Foreskin melanocyte (primary cell): ENCODE measurements at places on chromosomes 12 and 14.

- DNase-seq = no peak
These were observed 104.4 kb upstream of the ATF7IP start for GRCh38 chr12:14261096-14261495.

- peak; percentile 18 for DNase-seq
These were observed 101.0 kb downstream of the BEGAIN start for GRCh38 chr14:100486025-100486828.

DNA sequence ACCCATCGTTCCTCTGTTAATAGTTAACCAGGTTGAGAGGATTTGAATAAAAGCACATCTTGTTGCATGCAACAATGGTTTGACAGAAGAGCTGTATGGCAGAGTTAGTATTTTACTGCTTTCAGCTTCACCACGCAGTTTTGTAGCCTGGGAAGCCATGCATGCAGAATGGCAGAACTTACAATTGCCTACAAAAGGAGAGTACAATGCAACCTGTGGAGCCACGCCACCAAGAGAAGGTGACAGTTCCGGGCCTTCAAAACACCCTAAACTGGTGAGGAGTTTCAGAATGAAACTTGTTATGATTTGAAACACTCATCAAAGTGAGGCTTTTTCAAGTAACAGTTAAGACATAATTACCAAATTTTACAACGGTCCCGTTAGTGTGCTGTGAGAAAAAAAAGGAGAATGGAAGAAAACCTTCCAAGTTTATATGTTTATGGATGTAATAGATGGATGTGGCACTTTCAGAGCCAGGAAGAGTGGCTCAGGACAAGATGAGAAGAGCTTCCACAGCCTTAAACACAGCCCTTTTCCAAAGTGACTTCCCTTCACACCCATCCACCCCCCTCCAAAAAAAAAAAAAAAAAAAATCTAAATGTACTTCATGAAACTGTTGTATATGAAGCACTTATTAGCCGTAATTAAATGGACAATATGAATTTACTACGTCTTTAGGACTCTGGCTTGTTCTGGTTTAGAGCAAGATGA is 158.7 kb downstream of the EGLN3 start:
- DNase-seq = no peak

- DNase-seq = no peak
These were observed 4.1 kb downstream of the TUBA1B start for GRCh38 chr12:49126852-49127763.

- no peak for DNase-seq
These were observed 443.6 kb upstream of the SYT1 start for GRCh38 chr12:78420991-78421390.

GRCh38 chr14:49977126-49977841 is 84.4 kb downstream of the ARF6 start:
- no peak for DNase-seq

DNA sequence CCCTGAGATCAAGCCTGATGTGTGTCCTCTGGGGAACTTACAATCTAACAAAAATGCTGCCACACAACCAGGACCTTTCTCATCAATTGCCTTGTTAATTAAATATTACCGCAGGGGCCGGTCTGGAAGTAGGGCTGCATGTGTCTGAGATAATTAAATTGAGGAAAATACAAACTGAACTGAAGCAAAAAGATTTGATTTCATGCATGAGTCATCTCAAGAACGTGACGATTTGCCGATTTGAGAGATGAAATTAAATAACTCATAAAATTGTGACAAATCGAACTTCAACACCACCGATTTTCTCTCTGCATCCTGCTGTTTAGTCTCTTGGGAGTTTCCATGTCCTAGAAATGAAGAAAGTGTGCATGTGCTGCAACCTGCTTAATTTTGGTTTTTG is 94.6 kb upstream of the DAAM1 start:
- DNase-seq = no peak

DNA sequence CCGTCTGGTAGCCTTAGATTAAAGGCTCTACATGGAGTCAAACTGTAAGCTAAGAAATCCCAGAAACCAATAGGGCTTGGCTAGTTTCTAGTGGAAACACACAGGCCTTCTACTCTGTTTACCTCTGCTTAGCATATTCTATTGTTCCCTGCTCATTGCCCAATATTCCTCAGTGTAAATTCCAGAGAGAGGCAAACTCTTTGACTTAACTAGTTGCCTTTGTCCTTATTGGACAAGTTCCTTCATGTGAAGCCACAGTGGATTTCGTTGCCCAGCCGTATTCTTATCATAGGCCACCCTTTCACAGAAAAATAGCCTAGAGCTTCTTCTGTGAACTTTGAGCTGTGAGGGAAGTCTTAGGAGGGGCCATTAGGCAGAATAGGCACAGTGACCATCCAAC is 186.1 kb downstream of the PLCZ1 start:
- DNase-seq = no peak

DNA sequence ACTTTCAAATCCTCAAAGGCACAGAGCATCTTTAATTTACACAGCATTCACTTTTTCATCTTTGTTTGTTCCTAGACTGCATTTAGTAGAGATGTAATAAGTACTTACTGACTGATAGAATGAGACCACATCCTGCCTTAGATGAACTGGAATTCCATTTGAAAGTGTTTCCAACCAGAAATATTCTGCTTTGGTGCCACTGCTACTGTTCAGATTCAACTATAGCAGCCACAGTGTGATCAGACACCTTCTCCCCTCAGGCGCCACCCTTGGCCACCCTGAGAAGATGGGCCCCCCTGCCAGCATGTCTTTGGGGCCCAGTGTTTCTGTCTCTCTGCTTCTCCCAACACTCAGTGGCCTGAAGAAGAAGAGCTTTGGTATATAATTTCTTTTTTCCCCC is 449.1 kb downstream of the RAD51B start:
- DNase-seq = peak; percentile 24

- DNase-seq = no peak
These were observed 154.3 kb downstream of the CEP83 start for GRCh38 chr12:94305130-94305957.

- no peak for DNase-seq
These were observed 109.6 kb downstream of the DYRK2 start for GRCh38 chr12:67758119-67758518.

DNA sequence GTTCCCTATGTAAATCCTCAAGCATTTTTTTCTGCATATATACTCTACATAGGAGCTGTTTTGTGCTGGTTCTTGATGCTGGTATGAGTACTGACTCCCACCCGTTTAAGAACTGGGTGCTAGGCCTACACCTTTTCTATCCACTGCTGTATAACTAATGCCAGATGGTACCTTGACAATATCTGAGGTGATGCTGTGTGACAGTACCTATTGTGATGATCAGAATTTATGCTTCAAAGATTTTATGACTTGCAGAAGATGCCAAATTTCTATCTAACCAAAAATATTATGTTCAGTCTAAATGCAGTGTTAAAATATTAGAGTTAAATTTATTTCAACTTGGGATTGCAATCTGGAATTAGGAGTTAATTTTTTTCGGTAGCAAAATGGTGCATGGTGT is 272.3 kb upstream of the NOVA1 start:
- DNase-seq = no peak

- no peak for DNase-seq
These were observed 3.1 kb downstream of the GARIN2 start for GRCh38 chr14:67192366-67192765.

- no peak for DNase-seq
These were observed 15.0 kb upstream of the AMIGO2 start for GRCh38 chr12:47094804-47095203.

GRCh38 chr14:44309331-44309730 is 197.8 kb downstream of the FSCB start:
- DNase-seq = peak; percentile 92

DNA sequence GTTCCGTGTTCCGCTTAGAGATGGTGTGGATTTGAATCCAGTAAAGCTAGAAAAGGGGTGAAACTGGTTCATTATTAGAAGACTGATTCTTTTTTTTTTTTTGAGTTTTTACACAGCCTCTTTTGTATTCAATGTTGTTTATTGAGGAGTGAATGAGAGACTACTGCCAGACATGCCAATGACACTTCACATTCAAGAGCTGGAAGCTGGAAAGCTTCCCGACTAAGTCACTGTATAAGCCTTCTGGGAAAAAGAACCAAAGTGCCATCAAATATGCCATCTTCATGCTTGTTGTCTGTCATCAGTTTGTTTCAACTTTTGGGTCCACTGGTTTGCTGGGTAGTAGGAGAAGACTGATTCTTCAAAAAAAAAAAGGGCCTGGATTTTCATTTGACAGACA is 164.8 kb downstream of the ATP23 start:
- no peak for DNase-seq

DNA sequence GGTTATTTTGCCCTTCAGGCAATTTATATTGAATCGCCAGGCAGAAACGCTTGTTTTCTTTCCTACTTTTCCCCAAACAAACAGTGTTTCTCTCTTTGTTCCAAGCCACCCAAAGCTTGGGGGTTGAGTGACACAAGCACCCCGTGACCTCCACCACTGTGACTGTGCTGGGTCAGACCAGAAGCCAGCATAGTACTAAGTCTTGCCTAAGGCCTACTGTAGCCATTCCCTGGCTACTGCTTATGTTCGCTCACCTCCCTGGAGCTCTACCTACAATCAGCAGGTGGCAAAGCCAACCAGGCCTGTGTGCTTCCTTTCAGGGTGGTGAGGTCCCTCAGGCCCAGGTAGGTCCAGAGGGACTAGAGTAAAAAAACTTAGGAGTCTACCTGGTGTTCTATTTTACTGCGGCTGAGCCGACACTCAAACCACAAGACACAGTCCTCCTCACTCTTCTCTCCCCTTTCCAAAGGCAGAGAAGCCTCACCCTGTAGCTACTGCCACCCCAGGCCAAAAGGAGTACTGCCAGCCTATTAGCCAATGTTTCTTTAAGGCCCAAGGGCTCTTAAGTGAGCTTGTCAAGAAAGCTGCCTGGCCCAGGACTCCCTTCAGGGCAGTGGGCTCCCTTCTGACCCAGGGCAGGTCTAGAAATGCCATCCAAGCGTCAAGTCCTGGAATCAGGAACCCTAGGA is 411.8 kb upstream of the MIS18BP1 start:
- no peak for DNase-seq

GRCh38 chr12:1473418-1473817 is 121.0 kb downstream of the FBXL14 start:
- no peak for DNase-seq

- DNase-seq = no peak
These were observed 7.4 kb upstream of the IKZF4 start for GRCh38 chr12:56013482-56013881.

- no peak for DNase-seq
These were observed 98.3 kb downstream of the PDZRN4 start for GRCh38 chr12:41286426-41286825.

DNA sequence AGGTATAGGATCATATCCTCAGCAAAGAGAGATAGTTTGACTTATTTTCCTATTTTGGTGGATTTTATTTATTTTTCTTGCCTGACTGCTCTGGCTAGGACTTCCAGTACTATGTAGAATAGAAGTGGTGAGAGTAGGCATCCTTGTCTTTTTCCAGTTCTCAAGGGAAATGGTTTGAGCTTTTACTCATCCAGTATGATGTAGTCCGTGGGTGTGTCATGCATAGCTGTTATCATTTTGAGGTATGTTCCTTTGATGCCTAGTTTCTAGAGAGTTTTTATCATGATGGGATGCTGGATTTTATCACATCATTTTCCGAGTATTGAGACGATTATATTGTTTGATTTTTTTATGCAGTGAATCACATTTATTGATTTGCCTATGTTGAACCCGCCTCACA is 97.2 kb downstream of the MGAT4C start:
- no peak for DNase-seq

- DNase-seq = no peak
These were observed 41.6 kb upstream of the LRIG3 start for GRCh38 chr12:58961906-58962305.

DNA sequence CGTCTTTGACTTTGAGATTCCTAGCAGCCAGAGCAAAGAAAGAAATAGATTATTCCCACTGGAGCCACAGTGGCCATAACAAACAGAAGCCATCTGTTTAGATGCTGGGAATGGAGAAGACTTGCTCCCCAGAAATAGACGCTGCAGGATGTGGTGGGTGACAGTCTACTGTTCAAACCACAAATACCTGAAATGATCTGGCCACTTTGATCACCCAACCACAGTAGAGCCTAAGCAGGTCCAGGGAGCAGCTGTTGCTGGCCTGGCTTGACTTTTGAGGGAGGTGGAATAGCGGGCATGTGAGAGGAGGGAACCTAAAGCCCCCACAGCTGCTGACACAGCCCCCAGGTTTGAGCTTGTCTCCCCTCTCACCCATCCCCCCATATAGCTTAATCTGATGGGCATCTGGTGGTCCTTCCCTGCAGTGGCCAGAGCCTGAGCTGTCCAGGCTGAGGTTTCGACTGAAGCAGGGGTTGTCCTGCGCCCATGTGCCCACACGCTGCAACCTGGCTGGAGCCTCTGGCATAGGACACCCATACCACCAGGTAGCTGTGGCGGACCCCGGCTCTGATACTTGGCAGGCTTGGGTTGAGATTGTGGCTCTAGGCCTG is 38.7 kb downstream of the SH2B3 start:
- no peak for DNase-seq

DNA sequence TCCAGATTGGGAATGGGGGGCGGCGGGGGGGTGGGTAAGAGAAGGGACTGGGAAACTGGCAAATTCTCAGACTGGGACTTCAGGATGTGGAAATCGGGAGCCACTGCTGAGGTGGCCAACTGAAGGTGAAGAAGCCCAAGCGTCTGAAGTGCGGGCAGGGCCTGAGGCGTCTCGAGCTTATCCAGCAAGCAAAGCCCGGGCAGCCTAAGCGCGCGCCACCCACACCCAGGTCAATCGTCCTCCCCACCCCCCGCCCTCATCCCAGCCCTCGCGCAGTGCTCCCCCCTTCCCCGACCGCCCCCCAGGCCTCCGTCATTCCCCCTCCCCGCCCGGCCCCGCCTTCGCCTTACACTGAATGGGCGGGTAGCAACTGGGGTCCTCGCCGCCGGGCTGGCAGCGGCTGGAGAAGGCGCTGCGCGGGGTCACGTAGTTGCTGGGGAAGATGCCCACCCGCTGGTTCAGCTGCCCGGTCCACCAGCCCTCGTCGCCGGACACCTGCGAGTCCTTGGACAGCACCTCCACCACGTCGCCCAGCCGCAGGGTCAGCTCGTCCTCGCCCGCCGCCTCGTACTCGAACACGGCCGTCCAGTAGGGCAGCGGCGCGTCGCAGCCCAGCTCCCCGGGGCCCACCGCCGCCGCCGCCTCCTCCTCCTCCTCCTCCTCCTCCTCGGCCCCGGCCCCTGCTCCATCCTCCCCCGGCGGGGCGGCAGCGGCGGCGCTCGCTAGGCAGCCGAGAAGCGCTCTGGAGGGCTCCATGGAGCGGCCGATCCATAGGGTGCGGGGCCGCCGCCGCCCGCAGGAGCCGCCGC is 693 bp downstream of the MAP3K9 start:
- DNase-seq = no peak

DNA sequence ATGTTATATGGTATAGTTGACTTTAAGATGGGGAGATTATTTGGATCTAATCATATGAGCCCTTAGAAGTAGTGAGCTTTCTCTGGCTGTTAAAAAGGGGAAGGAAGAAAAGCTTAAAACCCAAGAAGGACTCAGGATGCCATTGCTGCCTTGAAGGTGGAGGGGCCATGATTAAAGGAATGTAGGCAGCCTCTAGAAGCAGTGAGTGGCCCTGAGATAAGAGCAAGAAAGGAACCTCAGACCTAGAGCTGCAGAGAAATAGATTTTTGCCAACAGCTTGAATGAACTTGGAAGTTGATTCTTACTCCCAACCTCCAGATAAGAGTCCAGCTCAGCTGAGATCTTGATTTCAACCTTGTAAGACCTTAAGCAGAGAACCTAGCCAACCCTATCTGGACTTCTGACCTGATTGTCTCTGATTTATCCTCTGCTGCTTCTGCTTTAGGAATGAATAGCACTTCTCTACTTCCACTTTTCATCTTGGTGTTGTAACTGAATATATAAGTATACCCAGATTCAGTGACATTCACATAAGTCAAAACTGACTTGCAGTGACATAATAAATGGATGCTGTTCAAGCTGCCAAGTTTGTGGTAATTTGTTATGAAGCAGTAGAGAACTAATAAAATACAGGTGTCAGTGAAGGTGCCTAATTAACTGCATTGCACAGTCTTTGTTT is 33.5 kb downstream of the RAD51B start:
- DNase-seq = no peak
